CD4-positive, alpha-beta T cell treated with Interleukin-4 for 1 hour (primary cell): ENCODE measurements at places on chromosomes 7 and 10.

DNA sequence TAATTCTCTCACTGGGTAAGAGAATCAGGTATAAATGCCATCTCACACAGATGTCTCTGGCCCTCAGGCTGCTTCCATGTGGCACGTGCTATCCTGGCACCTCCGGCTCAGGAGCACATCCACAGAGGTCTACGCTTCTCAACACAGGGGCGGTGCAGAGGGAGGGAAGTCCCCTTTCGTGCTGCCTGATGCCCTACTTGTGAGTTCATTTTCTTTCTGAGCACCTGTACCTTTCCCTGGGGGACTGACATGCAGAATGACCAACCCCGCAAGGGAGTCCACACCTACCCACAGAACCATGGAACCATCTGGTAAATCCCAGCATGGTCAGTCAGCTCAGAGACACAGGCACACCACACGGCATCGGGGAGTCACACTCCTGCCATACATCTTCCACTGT is 99.0 kb upstream of the SAMD8 start:
- DNase-seq: no peak

- no peak for DNase-seq
Measured at GRCh38 chr10:62092301-62093030, 176.2 kb downstream of the RTKN2 start.

DNA sequence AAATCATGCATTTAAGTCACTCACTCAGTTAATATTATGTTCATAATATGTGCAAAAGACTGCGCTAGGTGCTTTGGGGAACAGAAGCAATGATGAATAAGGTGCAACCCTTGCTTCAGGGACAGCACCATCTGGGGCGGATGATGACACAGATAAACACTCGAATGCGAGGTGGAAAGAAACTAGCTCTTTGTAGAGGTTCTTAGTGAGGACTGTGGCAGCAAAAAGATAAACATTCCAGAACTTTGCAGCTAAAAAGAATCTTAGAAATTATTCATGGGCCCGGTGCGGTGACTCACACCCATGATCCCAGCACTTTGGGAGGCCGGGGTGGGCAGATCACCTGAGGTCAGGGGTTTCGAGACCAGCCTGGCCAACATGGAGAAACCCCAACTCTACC is 29.8 kb upstream of the CHST15 start:
- DNase-seq: no peak

GRCh38 chr7:106177738-106178592 is 65.9 kb upstream of the SYPL1 start:
- no peak for DNase-seq

GRCh38 chr7:131897016-131897789 is 340.8 kb upstream of the PODXL start:
- DNase-seq: no peak

DNA sequence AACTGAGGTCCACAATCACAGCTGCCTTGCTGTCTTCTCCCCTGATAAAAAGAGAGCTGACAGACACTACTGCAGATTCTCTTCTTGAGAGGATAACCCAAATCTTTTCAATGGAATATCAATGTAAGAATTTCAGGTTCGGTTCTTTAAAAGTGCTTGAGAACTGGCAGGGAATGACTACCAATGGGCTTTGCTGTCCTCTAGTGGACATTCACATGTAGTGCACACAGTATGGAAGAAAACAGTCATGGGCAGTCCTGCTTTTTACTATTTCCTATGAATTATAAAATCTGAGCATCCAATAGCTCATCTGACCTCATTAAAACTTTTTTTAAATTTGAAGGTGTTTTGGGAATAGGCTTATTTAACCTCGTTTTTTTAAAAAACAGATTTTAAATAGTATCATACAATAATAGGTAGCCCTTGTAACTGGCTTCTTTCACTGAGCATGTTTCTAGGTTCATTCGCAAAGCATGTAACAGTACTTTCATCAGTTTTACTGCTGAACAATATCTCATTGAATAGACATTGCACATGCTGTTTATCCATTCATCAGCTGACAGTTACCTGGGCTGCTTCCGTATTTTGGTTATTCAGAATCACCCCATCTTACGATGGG is 18.3 kb downstream of the FZD9 start:
- peak; percentile 43 for DNase-seq

DNA sequence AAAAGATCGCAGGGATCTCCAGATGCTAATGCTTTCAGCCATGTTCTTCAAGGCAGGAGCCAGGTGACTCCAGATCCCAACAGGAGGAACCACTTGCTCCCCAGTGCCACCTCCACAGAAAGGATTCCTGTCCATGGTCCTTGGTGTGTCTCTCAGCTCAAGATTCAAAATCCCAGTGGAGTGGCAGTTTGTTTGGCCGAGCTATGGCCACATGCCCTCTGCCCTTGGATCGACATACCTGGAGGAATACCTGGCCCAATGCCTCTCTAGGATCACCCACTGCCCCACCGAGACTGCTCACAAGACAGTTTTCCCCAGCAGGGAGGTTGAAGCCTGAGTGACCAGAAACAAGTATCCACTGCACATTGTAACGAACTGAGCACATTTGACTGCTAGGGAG is 3.9 kb upstream of the GPRIN2 start:
- no peak for DNase-seq

- DNase-seq: no peak
Measured at GRCh38 chr7:92639966-92640365, 49.8 kb upstream of the FAM133B start.
